CD4-positive, alpha-beta T cell (primary cell): ENCODE measurements at places on chromosomes 12 and 14.

GRCh38 chr12:52311285-52311648, 9.9 kb downstream of the KRT83 start:
- no peak for DNase-seq

- no peak for DNase-seq
These were observed 10.0 kb downstream of the HIP1R start for GRCh38 chr12:122845041-122845864.

GRCh38 chr12:128790653-128791373, 32.9 kb downstream of the SLC15A4 start:
- no peak for DNase-seq

- DNase-seq: no peak
These were observed 15.6 kb downstream of the PLBD2 start for GRCh38 chr12:113373969-113374368.

DNA sequence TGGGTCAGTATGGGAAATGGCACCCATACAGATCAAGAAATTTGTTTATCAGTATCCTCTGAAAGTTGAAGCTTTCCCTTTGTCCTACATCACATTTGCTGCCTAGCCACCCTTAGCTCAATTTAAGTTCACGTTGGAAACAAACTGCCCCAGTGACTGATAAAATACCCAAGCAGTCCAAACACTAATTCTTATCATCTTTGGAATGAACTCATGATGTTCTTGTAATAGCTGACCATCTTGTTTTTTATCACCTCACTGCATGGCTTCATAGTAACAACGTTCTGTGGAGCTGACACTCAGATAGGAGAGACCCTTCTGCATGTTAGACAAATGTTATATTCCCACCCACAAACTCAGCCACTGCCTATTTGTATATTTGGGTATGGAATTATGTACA, 93.4 kb downstream of the GPR135 start:
- DNase-seq: no peak

DNA sequence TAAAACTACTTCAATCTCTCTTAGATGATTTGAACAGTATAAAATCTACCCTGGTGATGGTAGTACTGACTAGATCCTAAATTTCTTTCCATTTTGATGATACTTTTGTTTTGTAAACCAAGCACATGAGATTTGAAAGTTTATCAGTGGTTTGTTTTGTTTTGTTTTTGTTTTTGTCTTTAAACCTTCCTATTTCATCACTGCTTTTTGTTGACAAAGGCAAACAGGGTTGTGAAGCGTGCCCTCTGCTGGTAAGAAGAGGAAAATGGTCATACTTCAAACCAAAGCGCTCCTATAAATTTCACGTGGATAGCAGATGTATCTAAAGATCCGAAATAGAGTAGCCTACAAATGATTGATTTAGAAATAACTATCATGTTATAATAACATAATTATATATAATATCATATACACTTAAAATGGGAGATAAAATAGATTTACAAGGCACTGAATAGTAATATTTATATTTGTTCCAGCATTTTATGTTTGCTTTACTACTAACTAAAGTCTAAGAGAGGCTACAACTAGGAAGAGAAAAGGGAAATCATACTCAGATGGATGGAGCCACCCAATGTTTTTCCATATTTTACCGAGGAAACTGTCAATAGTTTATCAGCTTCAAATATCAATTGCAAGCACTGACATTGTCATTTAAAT, 254.0 kb upstream of the USP15 start:
- DNase-seq: peak; percentile 53

DNA sequence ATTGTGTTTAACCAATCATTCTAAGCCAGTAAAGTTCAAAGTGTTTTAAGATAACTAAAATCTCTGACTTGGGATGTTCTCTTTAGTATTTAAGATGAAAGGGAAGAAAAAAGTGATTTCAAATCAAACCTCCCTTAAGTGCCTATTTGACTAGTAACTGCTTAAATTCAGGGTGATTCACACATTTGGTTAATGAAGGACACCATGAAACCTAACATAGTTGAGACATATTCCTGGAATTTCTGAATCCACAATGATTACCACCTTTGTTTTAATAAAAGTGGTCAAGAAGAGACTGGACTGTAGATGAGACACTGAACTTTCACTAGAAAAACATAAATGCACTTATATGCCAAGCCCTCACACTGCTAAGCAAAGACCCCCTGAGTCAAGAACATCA, 138.7 kb downstream of the MED13L start:
- no peak for DNase-seq

DNA sequence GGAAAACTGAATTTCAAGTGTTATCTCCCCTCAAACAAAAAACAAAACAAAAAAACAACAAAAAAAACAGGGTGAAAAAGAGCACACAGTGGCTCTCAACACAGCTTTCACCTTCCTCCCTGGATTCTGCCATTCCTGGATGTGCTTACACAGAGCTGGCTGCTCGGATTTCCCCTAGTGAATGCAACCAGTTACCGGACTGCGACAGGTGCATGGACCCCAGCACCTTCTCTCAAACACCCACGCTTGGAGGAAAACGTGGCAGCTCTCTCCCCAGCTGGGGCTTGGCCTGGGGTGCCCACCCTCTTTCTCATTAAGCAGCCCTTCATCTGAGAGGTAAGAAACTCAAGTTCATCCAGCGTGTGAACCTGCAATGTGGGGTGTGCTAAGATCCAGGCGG, 33.5 kb upstream of the DICER1 start:
- no peak for DNase-seq

GRCh38 chr14:68016255-68016914, 196.8 kb downstream of the RAD51B start:
- DNase-seq: no peak

DNA sequence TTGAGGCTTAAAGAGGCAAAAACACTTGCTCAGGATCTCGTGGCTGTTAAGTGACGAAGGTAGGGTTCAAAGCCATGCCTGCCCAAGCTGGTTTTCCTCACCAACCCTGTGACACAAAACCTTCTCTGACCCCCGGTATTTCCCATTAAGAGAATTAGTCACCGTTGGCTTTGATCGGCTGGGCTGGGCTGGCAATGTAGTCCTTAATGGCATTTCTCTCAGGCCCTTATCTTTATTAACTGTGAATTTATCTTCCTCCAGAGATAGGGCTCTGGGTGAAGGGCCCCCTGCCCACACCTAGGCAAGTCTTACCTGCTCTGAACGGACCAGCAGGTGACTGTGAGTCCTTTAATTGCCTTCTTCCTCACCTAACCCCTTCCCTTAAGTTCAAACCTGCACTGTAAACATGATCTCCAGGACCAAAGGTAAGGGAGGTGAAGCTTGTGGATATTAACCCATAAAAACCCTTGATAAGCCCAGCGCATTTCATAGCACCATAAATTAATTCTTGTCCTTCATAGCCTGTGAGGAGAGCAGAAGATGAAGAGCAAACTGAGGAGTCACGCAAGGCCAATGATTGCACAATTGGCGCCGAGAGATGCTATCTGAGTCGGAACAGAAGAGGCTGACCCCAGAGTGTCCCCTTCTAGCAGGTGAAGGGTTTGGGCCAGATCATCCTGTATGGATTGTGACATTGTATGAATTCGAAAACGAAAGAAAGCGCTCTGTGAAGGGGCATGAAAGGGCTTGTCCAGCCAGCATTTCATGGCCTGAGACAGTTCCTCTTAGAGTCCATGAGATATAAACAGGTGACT, 790.8 kb upstream of the TBX3 start:
- no peak for DNase-seq

DNA sequence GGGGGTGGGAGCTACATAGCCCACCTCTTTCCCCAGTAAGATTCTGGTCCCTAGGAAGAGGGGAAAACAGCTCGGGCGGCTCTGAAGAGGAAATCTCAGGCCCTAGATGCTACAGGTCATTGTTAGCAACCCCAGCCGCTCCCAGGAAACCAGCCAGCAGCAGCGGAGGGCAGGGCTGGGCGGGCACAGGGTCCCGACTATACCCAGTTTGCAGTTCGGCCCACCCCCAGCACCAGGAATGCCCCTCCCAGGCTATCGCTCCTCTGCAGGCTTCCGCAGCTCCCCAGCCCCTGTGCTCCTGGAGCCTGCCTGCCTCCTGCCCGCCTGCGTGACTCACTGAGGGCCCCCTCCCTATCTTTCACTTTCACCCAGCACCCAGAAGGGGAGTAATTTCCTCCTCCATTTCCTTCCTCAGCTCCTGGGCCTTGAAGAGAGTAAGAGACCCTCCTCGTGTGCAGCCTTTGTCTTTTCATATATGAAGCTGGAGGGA, 27.2 kb upstream of the PNMA1 start:
- DNase-seq: peak; percentile 45

DNA sequence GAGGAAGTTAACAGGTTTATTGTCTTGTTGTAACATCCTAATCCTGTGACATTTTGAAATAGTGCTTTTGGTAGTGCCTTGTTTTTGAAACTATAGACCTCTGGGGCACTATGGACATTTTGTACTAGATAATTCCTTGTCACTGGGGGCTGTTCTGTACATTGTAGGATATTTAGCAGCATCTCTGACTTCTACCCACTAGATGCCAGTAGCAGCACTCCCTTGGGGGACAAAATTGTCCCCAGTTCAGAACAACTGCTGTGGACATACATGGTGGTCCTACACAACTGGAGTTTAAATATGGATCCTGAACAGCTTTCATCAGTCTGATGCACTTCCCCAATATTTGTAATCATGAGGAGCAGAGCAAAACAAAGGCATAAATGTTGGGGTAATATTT, 264.7 kb downstream of the RAD51B start:
- no peak for DNase-seq

GRCh38 chr14:78018283-78018682, 151.9 kb upstream of the NRXN3 start:
- no peak for DNase-seq

DNA sequence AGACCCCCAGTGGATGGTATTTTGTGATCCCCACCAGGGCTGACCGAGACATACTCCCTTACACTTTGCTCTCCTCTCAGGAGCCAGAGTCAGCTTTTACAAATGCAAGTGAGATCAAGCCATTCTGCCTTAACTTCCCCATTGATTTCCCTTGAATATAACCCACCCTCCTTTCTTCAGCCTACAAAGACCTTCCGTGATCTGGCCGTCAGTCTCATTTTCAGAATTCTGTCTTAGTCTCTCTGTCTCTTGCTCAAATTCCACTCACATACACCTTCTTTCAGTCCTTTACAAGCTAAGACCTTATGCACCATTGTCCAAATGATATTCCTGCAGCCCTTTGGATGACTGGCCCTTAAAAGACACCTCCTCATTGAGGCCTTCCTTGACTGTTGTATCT, 39.0 kb upstream of the ELK3 start:
- DNase-seq: no peak

- no peak for DNase-seq
These were observed 52.9 kb downstream of the SVOP start for GRCh38 chr12:108967869-108968540.

- DNase-seq: no peak
These were observed 27.6 kb upstream of the PHC1 start for GRCh38 chr12:8886502-8887284.

GRCh38 chr12:131428091-131428685, 282.7 kb upstream of the SFSWAP start:
- DNase-seq: no peak

DNA sequence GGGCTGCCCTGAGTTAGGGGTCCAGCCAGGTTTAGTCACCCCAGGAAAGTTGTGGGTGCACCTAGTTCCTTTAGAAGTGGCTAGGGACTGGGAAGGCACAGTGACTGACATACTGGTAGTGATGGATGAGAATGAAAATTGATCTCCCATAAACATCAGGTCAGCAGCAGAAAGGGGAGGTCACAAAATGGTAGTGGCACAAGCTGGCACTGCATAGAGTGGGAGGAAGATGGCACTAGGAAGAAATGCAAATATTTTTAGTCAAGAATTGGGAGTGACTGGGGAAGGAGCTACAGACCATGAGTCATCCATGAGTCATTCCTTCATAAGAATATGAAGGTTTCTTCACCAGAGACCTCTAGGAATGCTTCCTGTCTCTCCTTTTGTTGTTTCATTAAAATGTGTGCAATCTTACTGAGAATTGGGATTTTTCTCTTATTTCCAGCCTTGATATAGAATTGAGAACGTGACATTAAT, 198.3 kb upstream of the AMIGO2 start:
- peak; percentile 19 for DNase-seq

DNA sequence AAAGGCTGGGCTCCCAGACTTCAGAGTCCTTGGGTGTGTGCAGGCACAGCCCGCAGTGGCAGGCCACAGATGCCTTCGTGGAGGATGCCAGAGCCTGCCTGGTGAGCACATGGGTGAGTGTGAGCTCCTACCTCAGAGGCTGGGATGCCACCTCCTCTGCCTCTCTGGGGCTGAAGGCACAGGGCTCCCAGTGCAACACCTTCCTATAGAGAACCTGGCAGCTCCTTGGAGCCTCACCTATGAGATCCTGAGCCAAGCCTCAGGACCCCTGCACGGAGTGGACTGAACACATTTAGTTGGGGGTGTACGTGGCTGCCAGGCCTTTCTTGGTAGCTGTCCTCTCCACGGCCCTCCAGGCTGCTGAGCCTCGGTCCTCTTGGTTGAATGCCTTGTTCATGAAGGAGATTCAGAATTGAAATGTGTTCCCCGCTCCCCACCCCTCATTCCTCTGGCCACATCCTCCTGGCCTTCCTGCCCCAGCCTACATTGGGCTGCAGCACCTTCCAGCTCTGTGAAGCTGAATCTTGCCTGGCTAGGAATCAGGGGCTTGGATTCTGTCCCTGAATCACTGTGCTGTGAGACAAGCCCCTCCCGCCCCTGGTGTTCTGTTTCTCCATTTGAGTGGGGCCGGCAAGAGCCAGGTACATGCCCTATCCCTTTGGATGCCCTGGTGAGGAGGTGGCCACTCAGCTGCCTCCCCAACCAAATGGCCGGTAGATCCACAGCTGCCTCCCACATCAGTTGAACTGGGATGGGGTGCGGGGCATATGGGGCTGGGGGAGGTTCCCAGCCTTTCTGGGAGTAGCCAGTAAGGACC, 38.7 kb upstream of the TRAF3 start:
- DNase-seq: no peak
